ENCODE measurements at places on chromosomes 13 and 19.

DNA sequence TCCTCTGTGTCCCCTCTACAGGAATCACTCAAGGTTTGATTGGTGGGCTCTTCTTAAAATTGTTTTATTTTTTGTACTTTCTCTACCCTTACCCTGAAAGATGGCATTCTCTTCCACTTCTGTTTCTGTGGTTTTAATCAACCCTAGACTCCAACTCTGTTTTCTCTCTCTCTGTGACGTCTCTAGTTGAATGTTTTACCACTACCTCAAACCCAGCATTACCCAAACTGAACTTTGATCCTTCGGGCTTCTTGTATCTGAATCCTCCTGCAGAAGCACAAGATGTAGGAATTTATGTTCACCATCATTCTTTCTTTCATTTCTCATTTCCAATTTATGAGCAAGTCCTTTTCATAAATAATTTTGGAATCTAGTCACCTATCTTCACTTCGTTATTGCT is 39.9 kb downstream of the PCCA start:
- DNase-seq, result no peak

DNA sequence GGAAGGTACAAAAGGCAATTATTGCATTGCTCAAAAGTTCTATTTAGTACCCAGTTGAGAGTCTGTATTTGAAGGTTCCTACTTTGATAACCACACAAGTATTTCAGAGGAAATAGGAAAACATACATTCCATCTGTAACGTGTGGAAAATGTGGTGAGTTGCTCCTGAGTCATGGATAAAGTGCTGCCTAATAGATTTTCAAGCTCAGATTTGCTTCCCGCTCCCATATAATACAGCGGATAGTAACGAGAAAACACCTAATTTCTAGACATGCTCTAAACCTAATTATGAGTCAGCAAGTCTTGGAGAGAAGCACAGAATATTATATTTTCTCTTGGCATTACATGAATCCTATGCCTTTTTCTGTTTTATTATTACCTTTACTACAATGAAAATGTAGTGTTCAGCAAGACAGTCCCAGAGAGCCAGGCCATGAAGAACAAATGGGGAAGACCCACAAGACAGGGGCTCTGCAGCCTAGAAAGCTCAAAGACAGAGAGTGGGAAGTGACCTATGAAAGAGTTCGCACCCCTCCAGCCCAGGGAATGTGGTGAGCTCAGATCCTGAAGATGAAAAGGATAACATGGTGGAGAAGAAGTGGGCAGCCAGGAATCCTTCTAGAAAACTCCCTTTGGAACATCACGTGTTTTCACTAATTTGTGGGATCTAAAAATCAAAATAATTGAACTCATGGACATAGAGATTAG is 116.1 kb downstream of the STARD13 start:
- no peak for DNase-seq

DNA sequence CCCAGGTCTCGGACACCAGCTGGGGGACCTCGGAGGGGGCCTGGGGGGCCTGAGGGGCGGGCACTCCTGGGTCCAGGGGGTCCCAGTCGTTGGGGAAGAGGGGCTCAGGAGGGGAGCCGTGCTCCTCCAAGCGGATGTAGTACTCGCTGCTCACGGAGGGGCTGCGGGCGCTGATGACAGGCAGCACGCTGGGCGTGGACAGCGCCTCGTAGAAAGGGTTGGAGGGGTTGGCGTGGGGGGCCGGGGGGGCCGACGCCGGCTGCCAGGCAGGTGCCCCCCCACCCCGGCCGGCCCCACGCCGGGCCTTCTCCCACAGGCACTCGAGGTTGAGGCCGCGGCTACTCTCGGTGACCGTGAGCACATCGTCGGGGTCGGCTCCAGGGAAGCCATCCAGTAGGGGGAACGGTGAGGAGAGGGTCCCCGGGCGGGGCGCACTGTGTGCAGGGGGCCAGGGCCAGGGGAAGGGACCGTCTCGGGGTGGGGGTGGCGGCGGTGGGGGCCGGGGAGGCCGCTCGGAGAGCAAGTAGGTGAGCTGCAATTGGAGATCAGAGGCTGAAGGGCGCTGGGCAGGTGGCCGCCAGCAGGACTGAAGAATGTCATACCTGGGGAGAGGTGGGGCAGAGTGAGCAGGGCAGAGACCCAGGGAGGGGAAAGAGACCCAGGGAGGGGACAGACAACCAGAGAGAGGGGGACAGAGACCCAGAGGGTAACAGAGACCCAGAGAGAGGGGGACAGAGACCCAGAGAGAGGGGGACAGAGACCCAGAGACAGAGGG is 12.1 kb downstream of the LMTK3 start:
- DNase-seq, result no peak

GRCh38 chr13:28866932-28867331 is 46.8 kb downstream of the MTUS2 start:
- no peak for DNase-seq

GRCh38 chr19:29526730-29527499 is 1.1 kb downstream of the VSTM2B start:
- DNase-seq, result no peak

GRCh38 chr13:75789451-75790197 is 153.5 kb downstream of the LMO7 start:
- DNase-seq, result no peak

DNA sequence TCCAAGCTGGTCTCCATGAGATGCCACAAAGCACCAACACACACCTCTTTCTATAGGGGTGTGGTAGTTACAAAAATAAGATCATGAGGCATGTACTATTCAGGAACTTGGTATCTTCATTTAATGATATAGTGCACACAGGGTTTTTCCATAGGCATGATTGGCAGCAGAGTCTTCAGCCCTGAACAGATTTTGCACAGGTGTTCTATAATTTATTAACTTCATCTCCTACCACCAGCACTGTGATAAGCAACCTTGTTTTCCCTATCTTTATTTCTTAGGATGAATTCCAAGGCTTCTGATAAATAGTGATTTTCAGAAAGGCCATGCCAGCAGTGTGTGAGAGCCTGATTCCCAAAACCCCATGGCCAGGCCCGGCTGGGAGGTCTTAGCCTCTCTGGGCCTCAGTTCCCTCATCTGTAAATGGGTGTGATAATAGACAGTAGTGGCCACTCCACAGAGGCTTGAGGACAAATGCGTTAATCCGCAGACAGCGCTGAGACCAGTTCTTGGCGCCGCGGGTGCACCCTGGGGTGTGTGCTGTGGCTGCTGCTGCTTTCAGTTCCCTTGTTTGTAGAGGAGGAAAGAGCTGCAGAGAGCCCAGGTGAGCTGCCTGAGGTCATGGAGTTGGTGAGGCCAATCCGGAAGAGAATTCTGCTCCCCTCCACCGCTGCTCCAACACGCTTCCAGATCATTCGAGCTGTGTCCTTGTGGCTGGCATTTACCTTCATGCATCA is 33.1 kb downstream of the DHRS12 start:
- DNase-seq, result no peak

DNA sequence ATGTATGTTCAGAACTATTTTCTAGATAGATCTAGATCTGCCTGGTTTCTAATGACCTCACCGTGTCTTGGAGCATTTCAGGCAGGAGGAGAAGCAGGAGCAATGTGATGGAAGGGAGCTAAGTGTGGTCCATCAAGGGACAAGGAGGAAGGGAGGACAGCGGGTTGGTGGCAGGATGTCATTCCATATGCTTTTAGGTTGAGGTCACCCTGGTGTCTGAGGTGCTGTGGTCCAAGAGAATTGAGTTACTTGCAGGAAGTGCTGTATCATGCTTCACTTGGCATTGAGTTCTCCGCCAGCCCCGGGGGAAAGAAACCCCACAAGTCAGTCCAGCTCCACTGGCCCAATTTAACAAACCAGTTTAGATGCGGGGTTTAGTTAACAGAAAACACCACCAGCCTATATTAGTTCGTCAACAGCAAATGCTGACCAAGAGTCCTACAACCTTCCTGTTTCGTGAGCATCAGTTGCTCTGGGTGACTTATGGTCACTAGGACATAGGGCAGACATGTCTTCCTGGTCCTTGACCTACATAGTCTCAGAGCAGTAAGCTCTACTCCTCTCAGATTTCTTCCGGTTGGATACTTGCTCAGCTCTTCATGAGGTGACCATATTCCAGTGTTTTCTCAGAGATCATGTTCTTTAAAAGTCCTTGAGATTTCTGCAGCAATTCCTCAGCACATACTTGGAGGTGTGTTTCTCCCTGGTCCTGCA is 79.4 kb downstream of the MBNL2 start:
- no peak for DNase-seq
